AG09319 (cell line): ENCODE measurements at places on chromosomes 1 and 21.
A peak's percentile ranks its signal among the peaks of the same experiment; 100 is the strongest.

DNA sequence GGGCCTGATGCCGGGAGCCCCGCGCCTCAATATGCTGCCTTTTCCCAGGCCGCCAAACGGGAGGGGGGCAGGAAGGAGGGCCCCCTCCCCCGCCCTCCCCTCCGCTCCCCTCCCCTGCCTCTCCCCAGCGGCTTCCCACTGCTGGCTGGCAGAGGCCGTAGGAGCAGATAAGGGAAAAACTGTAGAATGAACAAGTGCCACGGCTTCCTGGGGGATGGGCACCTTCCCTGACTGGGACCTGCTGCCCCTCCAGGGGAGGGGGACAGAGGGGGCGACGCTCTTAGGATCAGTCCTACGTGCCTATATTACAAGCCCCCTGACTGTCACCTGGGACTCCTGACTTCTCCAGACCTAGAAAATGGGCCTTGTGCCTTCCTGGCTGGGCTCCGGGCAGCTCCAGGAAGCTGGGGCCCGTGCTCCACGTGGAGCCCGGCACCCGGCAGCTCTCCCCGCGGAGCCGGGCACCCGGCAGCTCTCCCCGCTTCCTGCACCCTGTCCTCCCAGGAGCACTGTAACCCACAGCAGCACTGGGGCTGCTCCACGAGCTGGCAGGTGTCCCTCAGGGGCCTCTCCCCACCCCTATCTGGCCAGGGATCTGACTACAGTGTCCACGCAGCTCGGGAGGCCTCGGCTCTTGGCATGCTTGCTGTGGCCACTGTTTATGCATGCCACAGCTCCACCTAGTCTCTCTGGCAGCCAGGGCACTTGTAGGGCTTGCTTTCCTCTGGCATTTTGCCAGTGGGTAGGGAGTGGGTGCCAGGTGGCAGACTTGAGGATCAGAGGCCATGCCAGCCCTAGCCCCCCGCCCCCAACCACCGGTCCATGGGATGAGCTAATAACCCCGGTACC lies 674 bp upstream of the HES5 start:
- no peak for DNase-seq

DNA sequence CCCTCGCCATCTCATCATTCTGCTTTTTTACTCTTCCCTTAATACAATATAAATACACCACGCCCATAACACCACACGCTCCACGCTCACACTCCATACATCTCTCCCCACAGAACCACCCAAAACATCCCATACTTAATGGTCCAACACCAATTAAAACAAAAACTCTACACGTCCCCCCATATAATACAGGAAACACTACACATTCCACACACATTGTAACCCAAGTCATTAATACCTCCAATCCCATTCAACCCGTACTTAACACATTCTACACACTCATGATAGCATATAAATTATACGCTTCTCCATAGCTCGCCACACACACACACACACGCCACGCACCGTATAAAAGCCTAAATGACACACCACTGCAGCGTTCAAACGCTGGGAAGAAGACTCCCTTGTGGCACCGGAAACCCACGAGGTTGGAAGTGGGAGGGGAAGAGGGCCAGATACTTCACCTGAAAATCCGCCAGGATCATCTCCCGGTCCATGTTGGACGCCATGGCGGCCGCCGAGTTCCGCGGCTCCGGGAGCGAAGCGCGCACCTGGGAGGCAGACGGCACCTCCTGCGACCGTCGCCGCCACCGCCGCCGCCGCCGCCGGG lies 659 bp downstream of the FAF1 start:
- no peak for DNase-seq

GRCh38 chr1:109474697-109475096 lies 8.4 kb downstream of the SYPL2 start:
- DNase-seq, result no peak

DNA sequence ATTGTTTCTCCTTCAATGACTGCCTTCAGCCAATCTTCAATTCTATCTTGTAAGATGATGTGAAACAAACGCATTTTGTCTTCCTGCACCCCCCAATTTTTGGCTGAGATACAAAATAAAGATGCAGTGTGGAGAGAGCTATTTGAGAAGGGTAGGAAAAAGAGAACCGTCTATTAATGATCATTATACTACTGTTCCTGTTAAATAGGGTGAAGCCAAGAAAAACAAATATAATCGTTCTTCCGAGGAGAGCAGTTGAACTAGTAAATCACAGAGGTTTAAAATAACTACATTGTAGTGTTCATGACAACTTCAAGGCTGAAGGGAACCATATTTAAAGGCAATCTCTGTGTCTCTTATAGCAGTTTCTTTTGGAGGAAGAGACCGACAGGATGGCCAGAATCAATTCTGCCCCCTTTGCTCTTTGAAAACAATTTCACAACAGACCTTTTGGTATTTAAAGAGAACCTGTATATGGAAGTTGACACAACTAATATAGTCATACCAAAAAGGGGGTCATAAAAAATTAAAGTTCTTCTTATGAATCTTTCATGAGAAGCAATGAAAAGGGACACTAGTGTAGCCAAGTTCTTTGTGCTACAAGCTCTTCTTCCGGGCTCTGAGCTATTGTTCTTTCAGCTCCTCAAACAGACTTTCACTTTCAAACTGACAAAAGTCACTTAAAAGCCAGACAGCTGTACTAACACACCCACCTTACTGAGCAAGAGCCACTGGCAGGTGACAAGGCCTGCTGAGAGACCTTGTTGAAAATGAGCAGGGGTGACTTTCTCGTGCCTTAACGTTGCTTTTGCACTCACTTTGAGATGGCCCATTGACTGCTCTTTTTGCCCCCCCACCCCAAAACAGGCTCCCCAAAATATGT lies 30.9 kb downstream of the PROX1 start:
- DNase-seq, result no peak

GRCh38 chr1:186611156-186611555 lies 69.1 kb downstream of the PTGS2 start:
- no peak for DNase-seq

- no peak for DNase-seq
Measured at GRCh38 chr1:23531562-23532094, 595 bp upstream of the E2F2 start.

DNA sequence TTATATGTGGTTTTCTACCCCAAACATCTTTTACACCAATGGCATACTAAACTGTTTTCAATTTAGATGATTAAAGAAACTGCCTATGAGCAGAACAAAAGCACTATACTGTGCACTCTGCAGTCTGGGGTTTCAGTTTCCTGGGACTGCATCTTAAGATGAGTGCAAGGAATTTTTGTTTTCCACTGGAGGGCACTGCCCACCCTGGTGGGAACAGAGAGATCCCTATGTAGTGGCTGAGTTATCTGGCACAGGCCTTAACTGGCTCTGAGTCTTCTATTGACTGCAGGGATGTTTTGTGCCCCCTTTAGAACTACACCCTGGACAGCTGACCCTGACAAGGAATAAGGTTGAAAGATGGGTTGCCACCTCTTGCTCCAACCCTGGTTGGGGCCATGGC lies 12.0 kb downstream of the PROK1 start:
- no peak for DNase-seq

DNA sequence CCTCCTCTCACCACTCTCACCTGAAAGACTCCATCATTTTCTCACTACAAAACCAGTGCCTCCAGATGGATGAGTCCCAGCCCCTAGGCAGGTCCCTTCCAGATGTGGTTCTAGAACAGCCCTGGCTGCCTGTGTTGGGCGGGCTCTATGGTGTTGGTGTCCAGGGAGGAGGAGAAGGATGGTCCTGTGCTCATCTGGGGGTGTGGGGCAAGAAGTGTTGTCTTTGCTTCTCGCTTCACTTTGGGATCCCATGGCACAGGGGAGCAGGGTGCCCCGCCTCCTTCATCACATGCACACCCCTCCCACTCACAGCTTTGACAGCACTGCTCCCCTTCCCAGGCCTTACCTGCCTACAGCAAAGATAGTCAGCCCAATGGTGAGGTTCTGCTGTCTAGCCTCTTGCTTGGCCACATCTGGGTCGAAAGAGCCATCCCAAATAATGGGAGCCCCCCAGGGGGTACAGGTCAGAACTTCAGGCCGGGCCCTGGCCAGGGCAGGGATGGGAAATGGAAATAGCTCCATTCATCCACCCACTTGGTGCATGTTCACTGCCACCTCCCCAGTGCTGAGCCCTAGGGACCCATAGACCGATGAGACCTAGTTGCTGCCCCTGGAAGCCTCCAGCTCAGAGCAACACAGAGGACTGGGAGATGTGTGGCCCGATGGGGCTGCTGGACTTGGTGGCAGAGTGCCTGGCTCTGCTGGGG lies 9.0 kb downstream of the A3GALT2 start:
- DNase-seq, result no peak

DNA sequence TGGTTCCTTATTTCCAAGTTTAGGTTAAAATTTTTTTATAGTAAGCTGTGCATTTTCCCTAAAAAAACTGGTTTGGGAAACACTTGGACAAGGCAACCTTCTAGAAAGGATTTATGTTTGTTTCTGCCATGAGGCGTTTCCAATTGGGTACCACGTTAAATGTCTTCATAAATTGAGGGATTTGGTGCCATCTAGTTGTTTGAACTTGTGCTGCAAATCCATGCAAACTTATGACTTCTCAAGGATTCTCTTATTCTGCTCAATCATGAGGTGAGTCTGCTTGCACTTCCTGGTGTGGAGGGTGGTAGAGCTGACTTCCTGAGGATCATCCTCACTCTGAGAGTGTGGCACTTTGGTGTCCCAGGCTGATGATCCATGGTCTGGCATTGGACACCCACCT lies 123.3 kb downstream of the PCNX2 start:
- DNase-seq, result no peak

DNA sequence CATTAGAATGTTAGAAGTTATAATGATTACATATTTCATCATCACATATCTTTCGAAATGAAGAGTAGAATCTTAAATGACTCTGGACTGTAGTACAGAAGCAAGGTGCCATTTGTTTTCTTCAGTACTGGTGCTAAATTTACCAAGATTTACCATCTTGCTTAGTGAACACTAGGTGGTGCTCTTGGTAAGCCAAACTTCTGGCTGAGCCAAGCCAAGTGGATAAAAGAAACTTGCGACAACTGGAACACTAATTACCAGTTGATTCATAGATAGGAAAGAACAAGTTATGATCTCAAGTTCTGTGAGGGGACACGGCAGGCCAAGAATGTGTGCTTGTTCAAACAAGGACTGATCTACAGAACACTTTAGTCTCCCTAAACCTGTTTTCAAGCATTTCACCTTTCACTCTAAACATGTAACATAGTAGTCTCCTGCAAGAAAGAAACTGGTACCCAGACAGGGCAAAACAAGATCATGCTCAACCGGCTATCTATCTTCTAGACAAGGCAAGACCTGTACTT lies 19.8 kb downstream of the SPRTN start:
- DNase-seq, result peak; percentile 39

- no peak for DNase-seq
Measured at GRCh38 chr1:234737967-234738314, 128.0 kb upstream of the IRF2BP2 start.
